ENCODE measurements at places on chromosomes 3 and 15.

- DNase-seq = no peak
Measured at GRCh38 chr3:157427901-157428300, 8.7 kb upstream of the PTX3 start.

GRCh38 chr3:95627697-95628096 is 1186.7 kb upstream of the EPHA6 start:
- no peak for DNase-seq

- no peak for DNase-seq
Measured at GRCh38 chr3:51522273-51522962, 16.1 kb upstream of the RAD54L2 start.

- no peak for DNase-seq
Measured at GRCh38 chr3:143410259-143410658, 290.7 kb downstream of the CHST2 start.

GRCh38 chr15:41936155-41936554 is 36.2 kb downstream of the EHD4 start:
- no peak for DNase-seq

DNA sequence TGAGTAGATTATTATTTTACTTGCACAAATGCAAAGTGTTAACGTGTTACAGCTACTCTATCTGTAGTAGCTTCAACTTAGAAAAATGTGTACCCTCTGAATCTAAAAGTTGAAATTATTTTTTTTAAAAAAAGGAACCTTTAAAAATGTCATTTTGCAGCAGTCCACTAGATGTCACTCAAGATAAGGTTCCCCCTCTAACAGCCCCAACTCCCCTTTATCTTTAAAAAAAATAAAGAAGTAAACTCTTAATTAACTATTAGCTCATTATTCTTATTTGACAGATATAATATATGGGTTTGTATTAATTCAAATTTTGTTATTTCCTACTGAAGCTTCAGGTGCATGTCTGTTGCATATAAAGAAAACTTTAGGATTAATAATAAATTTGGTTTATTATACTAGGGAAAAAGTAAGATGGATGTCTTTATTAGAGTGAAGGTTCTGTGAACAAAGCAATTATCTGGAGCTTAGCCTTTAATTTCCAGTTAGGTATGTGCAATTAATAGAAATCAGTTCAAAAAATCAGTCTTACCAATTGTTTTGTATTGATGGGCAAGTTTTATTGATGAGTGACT is 288.5 kb downstream of the VGLL3 start:
- DNase-seq = no peak

DNA sequence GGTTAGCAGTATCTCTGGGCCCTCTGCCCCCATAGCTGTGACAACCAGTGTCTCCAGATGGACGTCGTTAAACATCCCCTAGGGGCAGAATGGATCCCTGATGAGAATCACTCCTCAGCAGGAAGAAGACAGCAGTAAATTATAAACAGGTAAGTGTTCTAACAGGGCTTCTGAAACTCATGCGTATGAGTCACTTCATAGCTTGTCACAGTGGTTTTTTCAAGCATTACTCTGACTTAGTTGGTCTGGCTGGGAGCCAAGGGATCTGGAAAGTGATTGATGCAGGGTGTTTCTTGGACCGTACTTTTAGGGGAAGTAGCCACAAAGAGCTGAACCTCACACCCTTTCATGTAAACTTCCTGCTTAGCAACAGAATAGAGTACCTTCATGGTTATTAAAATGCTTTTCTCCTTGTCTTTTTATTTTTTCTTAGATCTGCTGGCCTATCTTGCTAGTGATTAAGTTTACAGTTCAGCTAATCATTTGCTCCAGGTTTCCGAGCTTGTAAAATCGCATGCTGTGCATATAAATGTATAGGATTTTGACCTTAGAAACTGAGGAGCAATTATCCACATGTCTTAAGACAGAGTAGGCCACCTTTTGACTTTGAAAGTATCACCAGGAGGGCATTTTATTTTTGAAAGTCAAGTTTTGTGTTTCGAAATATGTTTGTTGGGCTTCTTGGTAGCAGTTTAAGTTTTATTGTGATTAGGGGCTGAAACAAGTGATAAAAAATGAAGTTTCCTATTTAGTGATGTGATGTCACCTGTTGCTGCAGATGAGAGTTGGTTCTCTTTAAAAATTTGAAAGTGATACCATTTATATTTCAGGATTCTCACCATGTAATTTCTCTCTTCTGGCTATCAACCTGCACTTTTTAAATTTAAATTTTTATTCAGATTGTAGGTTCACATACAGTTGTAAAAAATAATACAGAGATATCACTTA is 333.9 kb downstream of the PTPRG start:
- no peak for DNase-seq

DNA sequence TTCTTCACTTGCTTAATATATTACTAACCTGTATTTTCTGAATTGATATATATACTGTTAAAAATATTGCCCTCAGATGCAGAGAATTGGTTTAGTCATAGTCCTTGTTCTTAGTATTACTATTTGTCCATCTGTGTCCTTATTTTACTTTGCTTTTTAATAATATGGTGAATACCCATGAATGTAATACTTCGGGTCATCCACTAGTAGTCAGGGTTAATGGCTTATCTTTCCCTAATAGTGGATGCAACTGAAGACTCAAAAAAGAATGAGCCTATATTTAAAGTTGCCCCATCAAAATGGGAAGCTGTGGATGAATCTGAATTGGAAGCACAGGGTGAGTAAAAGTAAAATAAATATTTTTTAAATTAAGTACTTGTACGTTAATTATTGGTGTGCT is 36.5 kb downstream of the U2SURP start:
- DNase-seq = no peak

GRCh38 chr15:41825572-41826535 is 2.0 kb upstream of the JMJD7 start:
- DNase-seq = no peak

GRCh38 chr15:64521201-64521600 is 60.8 kb downstream of the ZNF609 start:
- no peak for DNase-seq

DNA sequence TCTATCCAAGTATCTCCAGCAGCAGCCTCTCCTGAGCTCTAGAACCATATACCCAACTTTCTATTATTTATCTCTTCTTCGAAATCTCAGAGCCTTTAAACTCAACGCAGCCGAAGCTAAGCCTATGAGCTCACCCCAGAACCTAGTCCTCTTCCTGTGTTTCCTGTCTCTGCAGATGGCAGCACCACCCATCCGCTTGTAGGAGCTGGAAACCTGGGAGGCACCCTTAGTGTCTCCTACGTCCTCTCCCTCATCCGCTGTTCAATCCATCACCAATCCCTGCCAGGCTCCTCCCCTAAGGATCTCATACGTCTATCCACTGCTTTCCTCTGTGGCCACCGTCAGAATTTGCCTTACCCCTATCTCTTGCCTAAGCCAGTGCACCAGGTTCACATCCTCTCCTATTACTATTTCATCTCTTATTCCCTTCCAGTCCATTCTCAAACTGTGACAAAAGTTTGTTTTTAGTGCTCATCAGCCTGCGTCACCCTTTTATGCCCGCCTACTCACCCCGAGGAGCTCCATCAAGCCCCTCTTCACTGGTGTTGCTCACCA is 9.6 kb downstream of the VGLL4 start:
- no peak for DNase-seq

DNA sequence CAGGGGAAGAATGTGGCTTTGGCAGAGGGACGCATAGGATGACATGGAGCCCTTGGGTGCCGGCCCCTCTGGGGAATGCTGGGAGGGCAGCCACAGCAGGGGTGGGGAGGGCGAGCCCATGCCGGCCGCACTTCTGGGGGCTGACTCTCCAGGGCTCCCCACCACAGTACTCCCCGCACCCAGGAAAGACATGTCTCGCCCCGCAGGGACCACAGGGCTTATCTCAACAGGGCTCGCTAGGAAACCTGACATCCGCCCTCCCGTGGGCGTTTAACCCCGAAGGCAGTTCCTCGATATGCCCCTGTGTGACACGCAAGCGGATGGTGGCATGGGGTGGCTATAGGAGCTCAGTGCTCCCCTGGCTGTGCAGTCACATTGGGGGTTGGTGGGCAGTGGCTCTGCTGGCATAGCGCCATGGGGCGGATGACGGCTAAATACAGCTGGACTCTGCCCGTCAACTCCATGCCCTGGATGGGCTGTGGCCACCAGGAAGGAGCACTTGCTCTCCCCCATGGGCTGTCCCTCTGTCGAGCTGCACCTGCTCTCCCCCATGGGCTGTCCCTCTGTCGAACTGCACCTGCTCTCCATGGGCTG is 141.4 kb downstream of the ADAMTS17 start:
- no peak for DNase-seq

GRCh38 chr3:187976365-187976900 is 177.5 kb upstream of the LPP start:
- no peak for DNase-seq

DNA sequence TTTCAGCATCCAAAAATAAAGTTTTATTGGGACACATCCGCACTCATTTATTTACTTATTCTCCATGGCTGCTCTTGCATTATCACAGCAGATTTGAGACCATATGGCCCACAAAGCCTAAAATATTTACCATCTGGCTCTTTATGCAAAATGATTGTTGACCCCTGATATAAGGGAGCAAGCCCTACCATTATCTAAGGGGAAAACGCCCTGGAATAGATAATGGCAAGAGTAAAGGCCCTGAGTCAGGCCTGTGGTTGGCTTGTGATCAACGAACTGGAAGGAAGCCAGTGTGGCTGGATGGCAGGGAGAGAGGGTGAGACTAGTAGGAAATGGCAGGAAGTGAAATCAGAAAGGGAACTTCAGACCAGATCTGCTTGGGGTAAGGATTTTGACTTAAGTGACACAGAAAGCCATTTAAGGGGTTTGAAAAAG is 24.6 kb upstream of the DMXL2 start:
- no peak for DNase-seq

- DNase-seq = no peak
Measured at GRCh38 chr3:43346978-43347749, 60.8 kb downstream of the SNRK start.

- no peak for DNase-seq
Measured at GRCh38 chr3:34248352-34248751, 449.9 kb downstream of the PDCD6IP start.

- DNase-seq = no peak
Measured at GRCh38 chr3:79012946-79013362, 754.8 kb downstream of the ROBO1 start.

Data from stimulated activated CD8-positive, alpha-beta memory T cell treated with anti-CD3 and anti-CD28 coated beads, Interleukin-4, amount 100 ng/mL, for 4 hours (primary cell).